ENCODE measurements at places on chromosomes 3 and 15.

DNA sequence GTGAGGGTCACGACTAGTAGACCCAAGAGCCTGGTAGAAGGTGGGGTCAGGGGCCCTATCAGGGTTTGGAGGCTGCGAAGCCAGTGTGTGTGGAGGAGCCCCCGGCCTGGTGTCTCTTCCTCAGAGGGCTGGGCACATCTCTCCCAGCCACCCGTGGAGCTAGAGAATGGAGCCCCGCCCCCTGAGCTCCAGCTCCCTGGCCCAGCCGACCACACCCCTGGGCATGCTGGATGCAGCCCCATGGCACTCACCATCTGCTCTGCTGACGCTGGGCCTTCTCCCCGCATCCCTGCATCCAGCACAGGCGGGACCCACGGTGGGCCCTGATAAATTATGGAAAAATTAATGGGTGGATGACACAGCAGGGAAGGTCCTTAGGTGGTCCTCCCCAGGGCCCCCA lies 17.5 kb downstream of the ANKRD63 start:
- no peak for DNase-seq

GRCh38 chr3:66028457-66028856 lies 10.3 kb downstream of the MAGI1 start:
- DNase-seq = no peak

GRCh38 chr3:46094506-46094905 lies 67.2 kb upstream of the XCR1 start:
- no peak for DNase-seq

GRCh38 chr3:179067839-179068238 lies 3.8 kb downstream of the ZMAT3 start:
- DNase-seq = no peak

- DNase-seq = no peak
These were observed 4.8 kb upstream of the ARPIN start for GRCh38 chr15:89917442-89918101.

- DNase-seq = no peak
These were observed 101.6 kb downstream of the RPL22L1 start for GRCh38 chr3:170768334-170768801.

DNA sequence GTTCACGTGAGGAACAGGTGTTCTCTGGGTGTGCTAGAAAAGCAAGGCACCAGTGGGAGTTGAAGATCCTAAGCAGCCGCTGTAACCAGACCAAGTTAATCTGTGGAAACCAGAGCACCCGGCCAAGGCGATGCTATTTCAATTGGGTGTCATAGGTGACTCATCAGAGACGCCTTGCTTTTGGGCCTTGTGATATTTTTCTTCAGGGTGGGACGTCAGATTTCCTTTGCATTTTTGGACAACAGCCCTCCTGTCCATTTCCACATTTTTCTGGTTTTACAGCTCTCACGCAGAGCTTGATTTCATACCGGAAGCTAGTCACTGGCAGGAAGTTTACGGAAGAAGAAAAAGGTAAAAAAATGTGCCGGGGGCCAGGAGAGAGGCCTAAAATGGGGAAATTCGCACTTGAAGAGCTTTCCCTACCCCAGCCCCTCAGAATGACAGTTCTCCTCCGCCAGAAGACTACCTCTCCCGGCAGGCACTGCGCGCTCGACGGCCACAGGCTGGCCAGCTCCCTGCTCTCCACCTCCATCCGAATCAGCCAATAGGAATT lies 471 bp upstream of the KBTBD8 start:
- DNase-seq = no peak

- no peak for DNase-seq
These were observed 30.5 kb upstream of the NOX5 start for GRCh38 chr15:68983961-68984481.

DNA sequence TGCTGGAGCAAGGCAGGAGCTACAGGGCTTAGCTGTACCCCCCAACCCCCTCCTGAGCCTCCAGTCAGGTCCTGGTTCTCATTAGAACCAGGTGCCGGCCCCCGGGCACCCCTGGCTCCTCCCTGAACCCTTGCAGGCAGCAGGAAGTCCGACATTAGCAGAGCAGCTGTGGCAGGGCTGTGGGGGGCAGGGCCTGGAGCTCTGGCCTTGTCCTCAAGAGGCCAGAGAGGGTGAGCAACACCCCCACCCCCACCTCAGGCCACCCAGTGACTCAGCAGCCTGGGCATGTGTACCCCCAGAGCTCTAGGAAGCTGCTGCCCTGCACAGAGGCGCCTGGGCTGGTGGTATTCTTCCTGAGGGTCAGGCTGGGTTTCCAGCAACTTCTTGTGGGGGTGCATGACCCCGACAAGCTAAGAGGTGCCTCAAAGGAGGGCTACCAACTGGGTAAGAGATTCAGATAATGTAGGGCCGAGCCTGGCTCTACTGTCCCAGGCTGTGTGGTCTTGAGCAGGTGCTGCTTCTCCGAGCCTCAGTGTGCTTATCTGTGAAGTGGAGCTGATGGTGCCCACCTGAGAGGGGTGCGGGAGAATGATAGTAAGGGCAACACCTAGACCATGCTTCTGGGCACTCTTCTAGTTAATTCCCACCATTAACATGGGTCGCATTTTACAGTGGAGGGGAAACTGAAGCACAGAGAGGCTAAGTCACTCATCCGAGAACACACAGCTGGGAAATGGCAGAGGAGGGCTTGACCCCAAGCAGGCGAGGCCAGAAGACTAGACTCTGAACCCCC lies 16.0 kb downstream of the H1-8 start:
- DNase-seq = no peak

DNA sequence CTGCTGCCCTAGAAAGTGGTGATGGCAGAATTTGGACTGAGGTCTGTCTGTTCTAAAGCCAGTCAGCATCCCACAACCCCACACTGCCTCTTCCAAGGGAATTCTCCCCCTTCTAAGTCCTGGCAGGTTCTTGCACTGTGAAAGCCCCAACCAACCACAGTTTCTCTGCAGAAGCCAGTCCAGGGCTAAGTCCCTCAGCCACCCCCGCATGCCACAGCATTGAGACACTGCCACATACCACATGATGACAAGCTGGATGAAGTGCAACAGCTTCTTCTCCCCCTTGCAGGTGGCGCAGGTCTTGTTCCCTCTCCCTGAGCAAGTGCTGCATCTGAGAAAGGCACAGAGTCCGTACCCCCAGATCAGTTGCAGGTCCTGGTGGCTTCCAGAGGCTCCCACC lies 18.6 kb downstream of the SSUH2 start:
- no peak for DNase-seq

- no peak for DNase-seq
These were observed at the start of gene GRAMD2A for GRCh38 chr15:72197460-72198355. Gene GRAMD2A (minus strand): TSS chr15:72197787.

GRCh38 chr3:183275418-183275817 lies 22.4 kb downstream of the B3GNT5 start:
- no peak for DNase-seq

DNA sequence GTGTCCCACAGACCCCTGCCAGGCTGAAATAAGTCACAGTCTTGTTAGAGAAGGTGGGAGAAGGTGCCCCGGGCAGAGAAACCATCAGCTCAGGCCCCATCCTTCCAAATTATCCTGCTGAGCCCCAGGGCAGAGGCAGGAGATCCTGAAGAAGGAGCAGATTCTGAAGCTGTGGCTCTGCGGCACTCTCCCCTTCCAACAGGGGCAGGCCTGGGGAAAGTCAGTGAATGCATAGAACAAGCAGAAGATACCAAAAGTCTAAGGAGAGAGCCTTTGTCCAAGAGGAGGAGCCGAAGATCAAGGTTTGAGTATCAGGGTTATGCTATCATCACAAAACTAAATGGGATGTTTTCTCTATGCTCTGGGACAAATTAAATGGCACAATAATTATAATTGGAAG lies 249.3 kb downstream of the XXYLT1 start:
- no peak for DNase-seq

DNA sequence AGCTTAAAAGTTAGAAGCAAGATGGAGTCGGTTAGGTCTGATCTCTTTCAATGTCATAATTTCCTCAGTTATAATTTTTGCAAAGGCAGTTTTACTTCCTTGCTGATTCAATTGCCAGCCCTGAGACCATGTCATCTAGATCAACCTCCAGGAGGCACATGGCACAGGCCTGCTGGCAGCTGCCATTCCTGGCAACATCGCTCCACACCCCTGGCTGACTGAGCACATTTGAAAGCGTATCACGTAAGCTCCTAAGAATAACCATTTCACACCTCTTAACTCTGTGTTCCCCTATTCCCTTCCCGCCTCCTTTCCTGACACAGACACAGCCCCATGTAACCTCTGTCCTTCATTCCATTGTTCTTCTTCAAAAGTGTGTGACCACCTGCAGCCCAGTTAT lies 313.9 kb upstream of the CTNNB1 start:
- no peak for DNase-seq

GRCh38 chr3:11814663-11815062 lies 32.0 kb downstream of the TAMM41 start:
- no peak for DNase-seq

DNA sequence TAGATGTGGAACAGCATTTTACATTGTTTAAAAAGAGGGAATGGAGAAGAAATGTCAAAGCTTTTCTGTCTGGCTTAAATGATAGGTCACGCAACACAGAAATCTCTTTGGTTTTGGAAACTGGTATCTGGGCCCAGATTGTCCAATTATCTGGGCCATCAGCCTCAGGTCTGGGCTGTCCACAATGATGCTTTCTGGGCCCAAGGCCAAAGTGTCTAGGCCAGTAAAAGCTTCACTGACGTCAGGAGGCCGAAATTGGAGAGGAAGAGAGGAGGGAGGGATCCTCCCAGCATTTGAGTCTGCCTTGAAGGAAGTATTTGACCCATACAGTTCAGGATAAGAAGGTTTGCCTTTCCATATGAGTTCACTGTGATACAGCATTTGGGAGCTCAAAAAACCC lies 60.7 kb upstream of the ALDH1A3 start:
- DNase-seq = no peak

Measured in left lobe of liver (tissue), 2 donors.